Hematopoietic multipotent progenitor cell treated with erythropoietin and hydrocortisone succinate and interleukin-3 and kit ligand, for 6 days (in vitro differentiated cells): ENCODE measurements at places on chromosomes 7 and 10.

DNA sequence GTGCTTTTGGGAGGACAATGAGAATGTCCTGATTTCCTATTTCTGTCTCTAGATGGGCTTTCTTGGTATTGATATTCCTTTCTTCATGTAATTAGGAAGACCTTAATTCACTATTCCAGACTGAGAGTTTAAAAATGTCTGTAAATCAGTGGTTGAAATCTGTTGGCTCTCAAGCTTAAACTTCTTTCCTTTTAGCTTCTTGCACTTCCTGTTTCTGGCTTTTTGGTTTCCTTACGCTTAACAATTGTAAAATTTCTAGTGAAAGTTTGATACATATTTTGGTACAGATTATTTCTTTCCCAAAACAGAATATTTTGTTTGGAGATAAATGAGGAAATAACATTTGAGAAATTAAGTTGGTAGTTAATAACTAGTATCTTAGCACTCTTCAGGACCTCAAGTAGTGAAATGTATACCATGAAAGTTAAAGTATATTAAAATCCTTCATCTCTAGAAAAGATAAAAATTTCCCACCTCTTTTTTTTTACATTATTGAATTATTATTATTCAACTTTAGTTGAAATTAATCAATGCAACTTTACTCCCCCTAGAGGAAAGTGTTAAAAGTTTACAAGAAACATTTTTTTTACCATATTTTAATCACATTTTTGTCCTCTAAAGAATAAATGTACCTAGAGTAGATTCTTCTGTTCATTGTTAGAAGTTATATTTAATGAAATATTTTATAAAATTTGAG, 137.2 kb downstream of the PHTF2 start:
- peak; percentile 51 for DNase-seq

- DNase-seq = no peak
Observed at GRCh38 chr10:19968745-19969144, 152.5 kb downstream of the PLXDC2 start.

GRCh38 chr7:16205466-16205865, 215.9 kb downstream of the CRPPA start:
- DNase-seq = no peak

DNA sequence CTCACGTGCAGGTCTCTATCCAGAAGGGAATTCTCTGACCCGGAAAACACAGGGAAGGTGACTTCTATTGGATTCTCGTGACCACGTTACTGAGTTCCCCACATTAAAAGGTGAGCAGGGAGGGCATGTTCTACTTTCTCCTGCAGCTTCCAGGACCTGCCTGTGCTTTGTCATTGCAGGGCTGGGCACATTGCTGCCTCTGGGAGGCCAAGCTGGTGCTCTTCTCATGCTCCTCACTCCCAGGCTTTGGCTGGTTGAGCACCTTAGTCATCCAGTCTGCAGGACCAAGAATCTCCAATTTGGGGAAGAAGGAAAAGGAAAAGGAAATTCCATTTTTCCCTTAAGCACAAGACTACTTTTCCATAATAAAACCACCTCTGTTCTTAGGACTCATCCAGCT, 86.5 kb upstream of the TMEM72 start:
- no peak for DNase-seq

GRCh38 chr7:20411372-20411771, 80.7 kb downstream of the ITGB8 start:
- peak; percentile 66 for DNase-seq

- no peak for DNase-seq
Observed at GRCh38 chr7:138313829-138314178, 146.3 kb upstream of the TRIM24 start.

GRCh38 chr7:139231513-139232376, 708 bp downstream of the UBN2 start:
- DNase-seq = peak; percentile 58

GRCh38 chr7:156543699-156544598, 96.6 kb upstream of the RNF32 start:
- no peak for DNase-seq

DNA sequence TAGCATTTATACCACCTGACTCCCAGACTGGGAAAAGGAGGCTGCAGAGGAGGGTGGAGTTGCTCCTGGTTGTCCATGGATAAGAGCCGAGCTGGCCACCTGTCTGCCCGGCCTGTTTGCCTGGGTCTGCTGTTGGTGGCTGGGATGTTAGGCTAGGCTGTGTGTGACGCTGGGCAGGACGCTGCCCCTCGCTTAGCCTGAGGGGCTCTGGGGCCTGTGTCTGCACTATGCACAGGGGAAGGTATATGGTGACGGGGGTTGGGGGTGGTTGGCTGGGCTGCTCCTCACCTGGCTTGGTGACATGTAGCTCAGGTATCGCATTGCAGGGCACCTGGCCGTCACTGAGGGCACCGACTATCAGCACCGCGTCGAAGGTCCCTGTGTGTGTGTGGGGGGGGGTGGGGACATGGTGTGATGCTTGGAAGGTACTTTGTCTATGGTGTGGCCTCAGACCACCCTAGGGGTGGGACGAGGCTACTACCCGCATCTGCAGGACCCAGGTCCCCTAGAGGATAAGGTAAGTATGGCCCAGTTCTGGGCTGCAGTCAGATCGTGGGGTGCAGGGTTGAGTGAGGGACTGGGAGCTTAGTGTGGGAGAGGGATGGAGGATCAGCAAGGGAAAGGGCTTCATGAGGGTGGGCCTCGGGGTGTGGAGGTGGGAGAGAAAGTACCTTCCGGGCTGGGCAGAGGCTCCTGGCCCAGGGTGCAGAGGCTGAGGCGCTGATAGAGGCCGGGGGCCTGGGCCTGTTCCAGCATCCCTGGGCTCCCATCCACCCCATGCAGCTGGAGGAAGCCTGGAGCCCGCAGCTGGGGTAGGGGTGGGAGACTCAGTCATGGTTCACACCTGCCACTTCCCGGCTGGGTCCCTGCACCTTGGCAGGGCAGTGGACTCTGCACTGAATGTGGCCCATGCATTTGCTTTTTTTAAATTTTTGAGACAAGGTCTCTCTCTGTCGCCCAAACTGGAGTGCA, 2.3 kb downstream of the METTL27 start:
- no peak for DNase-seq

GRCh38 chr10:120336911-120337540, 120.0 kb upstream of the PLPP4 start:
- peak; percentile 63 for DNase-seq

DNA sequence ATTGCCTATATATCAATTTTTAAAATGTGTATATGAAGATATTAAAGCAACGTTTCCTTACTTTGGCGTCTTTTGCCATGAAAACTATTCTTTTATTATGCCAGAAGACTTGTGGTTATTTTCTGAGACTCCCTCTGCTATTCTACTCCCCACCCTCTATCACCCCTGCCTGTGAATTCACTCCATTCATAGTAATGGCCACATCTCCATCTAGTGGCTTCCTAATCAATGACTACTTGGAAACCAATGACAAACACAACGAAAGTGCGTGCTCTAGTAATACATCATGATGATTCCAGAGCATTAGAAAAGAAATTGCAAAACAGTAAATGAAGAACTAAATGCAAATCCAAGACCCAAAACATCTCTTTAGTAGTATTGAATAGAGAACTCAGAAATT, 186.7 kb upstream of the HGF start:
- peak; percentile 82 for DNase-seq

DNA sequence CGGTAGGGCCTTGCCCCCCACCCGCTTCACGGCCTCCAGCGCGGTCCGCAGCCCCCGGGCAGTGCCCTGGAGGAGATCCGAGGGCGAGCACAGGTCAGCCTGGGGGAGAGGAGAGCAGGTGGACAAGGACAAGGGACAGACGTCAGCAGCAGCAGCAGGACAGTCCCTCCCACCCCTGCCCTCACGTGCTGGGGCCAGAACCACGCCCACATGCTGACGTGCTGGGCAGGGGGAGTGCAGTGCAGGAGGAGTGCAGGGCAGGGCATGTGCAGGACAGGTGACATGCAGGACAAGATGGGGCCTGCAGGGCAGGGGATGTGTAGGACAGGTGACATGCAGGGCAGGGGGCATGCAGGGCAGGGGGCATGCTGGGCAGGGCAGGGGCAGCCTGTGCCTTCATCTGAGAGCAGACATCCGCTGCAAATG, 1.5 kb upstream of the SAP25 start:
- DNase-seq = no peak

DNA sequence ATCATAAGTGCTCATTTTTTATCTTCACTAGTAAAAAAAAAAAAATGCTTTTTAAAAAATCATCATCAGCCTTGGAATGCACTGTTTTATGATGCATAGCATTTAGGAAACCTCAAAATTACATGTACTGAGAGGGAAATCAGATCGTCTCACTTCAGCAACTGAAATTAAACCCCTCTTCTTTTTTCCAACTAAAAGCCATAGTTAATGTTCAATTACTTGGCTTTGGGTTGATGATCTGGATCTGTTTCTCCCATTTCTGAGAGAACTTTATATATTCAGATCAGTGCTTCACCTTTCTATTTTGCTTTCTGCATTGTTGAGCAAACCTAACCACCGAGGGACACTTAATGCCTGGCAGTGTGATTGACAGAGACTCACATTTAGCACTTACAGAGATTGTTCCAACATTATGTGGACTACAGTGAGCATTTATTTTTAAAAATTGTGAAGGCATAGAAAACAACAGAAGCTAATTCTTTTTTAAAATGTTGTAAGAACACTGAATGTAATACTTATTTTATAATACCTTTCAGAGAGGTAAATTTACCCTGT, 678.4 kb downstream of the PHTF2 start:
- DNase-seq = no peak
